Adrenal gland (tissue), 19 donors: ENCODE measurements at places on chromosomes 16 and 17. TPM values are rescaled to one million over a fixed set of nuclear protein-coding genes. Genes with fewer than 3 reads are reported as not detected.

- H3K4me3 ChIP-seq: no peak overlapping the region
- no peaks in the 10 kb centered on the region for H3K36me3 ChIP-seq
- no peaks in the 10 kb centered on the region for H3K27me3 ChIP-seq
- no peak overlapping the region for H3K27ac ChIP-seq
- no peaks in the 10 kb centered on the region for H3K4me1 ChIP-seq
Observed at GRCh38 chr17:58556833-58557250, 42.4 kb upstream of the MTMR4 start.

GRCh38 chr16:28130099-28131088, 66.9 kb upstream of the GSG1L start:
- no peak overlapping the region for H3K27ac ChIP-seq
- DNase-seq: no peak
- no peaks in the 10 kb centered on the region for H3K4me1 ChIP-seq
- no peak overlapping the region for H3K4me3 ChIP-seq
- no peaks in the 10 kb centered on the region for H3K27me3 ChIP-seq

DNA sequence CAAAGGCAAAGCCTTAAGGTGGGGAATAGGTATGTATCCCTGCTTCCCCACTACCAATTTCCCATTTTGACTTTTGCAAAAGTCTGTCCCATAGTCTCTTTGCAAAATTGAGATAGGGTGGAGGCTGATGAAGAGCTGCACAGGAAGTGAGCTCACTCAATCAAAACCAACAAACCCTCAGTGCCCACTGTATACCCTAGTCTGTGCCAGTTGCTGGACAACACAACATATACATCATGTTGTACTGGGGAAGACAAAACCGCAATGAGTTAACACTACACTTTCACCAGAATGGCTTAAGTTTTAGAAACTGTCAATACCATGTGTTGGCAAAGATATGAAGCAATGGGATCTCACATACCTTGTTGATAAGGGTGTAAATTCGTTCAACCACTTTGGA, 40.4 kb upstream of the AXIN2 start:
- H3K36me3 ChIP-seq: no peaks in the 10 kb centered on the region
- H3K27ac ChIP-seq: no peak overlapping the region
- H3K4me1 ChIP-seq: peaks cover 4% of the 10 kb centered on the region
- H3K4me3 ChIP-seq: no peak overlapping the region
- DNase-seq: no peak
- H3K27me3 ChIP-seq: no peaks in the 10 kb centered on the region

- no peak overlapping the region for H3K4me3 ChIP-seq
- no peak for DNase-seq
- no peak overlapping the region for H3K27ac ChIP-seq
- H3K36me3 ChIP-seq: no peaks in the 10 kb centered on the region
- H3K27me3 ChIP-seq: peaks cover 17% of the 10 kb centered on the region
Observed at GRCh38 chr17:81030741-81031565, 4.0 kb upstream of the BAIAP2 start.

DNA sequence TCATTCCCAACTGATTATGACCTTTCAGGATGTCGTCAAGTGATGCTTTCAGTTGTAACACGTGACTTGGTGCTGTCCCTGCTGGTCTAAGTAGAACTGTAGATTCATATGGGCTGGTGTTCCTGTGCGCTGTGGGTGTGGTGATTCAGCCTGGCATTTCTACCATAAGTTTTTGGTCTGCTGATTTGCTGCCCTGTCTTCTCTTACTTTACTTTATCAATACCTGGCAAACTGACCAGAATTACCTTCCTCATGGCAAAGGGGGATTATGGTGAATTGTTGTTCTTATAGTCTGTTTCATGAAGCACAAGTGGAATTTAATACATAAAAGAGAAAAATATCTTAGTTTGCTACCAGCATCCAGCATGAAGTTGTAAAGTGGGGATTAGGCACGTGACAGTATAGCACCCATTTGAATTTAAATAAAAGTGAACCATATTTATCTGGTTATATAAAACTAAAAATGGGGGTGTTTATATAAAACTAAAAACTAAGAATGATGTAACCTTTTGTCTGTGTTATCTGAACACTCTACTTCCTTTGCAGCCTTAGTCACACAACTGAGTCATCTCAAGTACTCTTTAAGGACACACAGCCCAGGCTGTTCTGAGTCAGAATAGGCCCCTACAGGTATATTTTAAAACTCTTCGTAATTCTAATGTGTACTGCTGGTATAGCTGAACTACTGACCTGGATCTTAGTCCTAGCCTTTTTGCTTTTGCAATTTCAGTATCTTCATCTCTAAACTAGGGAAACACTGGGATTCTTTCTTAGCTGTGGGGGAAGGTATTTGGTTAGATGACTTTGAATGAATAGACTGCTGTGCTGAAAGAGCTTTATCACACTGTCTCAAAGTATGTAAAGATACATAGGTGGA, 28.3 kb downstream of the TTC19 start:
- no peaks in the 10 kb centered on the region for H3K36me3 ChIP-seq
- peak; percentile 68 for DNase-seq
- no peak overlapping the region for H3K4me3 ChIP-seq
- H3K27me3 ChIP-seq: no peaks in the 10 kb centered on the region

Gene PARD6A
- total RNA-seq: 8.5 TPM

Gene ARL6IP1
- 388 TPM for total RNA-seq

Gene MGAT5B
- 0.26 TPM for total RNA-seq

Gene CDIP1
- total RNA-seq: 66.0 TPM
